ENCODE measurements at places on chromosomes 12 and 14.

DNA sequence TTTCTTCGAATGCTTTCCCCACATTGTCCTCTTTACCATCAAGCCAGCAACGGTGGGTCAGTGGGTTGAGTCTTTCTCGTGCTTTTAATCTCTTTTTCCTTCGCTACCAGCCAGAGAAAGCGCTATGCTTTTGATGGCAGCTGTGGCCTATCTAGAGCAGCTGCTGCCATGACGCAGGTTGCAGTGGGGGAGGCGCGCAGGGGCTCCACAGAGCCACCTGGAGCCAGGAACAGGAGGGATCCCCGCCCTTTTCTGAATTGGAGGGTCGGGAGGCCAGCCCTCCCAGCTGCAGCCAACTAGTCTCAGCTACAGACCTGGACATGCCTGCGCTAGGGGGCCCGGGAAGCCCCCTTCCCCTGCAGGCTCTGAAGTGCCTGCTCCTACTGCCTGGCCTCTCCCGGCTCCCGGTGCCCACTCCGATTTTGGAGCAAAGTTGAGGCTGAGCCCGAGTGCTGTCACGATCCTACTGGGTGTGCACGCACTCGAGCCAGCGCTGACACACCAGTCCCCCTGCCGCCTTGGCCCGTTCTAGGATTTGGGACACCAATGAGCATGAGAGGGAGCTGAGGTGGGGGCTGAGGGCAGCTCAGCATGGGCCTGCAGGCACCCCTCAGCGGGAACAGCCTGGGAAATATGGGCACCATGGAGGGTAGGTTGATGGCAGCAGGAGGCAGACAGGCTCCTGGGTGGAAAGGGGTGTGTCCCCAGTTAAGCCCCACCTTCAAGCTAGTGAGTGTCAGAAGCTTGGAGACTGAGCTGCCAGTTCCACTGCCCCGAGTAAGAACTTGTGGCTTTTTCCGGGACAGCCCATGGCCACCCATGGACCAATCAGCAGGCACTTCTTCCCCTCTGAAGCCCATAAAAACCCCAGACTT is 784.2 kb downstream of the SLC6A15 start:
- no peak for DNase-seq

GRCh38 chr12:95017482-95017881 is 14.0 kb upstream of the NDUFA12 start:
- DNase-seq, result no peak

DNA sequence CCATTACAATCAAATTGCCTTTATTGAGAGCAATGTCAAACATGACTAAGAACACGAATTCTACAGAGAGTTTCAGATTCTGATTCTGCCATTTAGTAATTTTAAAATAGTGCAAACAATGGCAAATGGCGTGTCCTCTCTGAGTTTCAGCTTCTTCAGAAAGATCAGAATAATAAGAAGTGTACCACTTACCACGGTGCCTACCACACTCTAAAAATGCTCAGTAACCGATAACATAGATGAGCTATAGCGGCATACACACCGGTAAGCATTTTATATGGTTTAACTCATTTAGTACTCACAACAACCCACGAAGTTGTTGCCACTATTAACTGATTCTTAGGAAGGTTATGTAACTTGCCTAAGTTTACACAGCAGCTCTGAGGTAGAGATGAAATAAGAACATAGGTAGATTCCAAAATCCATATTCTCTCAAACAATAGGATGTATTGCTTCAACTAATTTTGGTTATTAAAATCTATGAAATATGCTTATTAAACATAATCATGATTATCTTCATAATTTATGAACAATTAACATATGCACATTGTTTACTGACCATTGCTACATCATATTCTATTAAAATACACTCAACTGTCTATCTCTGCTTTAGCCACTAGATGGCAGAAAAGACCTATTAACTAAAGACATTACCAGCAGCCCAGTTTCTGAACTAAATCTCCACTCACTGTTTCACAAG is 38.3 kb downstream of the SLC6A15 start:
- DNase-seq, result no peak

DNA sequence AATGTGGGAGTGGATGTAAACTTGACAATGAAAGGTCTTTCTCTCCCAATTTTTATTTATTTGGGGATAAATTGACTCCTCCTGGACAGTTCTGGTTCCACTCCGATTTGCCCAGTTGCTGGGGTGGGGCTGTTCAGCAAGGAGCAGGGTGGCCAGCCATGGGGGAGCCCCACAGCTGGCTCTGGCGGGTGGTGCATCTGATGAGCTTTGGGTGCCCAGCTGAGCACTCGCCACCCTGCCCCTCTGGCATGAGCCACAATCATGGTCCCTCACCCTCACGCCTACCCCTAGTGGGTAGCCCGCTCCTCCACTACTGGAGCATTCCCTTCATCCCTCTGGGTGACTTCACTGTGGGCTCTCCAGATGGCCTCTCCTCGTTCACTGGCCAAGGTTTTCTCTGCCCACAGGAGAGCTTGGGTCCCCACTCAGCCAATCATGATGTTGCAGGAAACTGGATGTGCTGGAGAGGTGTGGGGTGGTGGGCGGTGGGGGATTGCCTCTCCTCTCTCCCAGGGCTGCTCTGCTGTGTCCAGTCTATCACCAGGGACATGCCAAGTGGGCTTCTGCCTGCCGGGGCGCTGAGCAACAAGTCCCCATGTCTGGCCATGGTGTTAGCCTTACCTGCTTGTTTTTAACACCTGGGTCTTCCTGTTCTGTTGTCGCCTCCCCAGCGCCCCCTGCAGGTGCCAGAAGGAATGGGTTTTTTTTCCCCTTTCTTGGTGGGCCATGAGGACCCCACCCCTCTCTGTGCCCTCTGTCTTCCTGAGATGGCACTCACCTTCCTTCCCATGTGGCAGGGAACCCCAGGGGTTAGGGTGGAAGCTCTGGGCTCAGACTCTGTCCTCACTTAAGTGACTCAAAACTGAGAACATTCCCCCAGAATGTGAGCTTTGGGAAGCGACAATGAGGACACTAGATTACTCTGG is 3.4 kb downstream of the CYP46A1 start:
- no peak for DNase-seq

- no peak for DNase-seq
These were observed 492.2 kb downstream of the FLRT2 start for GRCh38 chr14:86022031-86022629.

- DNase-seq, result no peak
These were observed 49.8 kb upstream of the CCDC63 start for GRCh38 chr12:110796952-110797351.

Measured in anterior cingulate cortex (tissue), 58 donors.